Cortex of kidney (tissue), 1 donor: ENCODE measurements at places on chromosomes 4 and X.

DNA sequence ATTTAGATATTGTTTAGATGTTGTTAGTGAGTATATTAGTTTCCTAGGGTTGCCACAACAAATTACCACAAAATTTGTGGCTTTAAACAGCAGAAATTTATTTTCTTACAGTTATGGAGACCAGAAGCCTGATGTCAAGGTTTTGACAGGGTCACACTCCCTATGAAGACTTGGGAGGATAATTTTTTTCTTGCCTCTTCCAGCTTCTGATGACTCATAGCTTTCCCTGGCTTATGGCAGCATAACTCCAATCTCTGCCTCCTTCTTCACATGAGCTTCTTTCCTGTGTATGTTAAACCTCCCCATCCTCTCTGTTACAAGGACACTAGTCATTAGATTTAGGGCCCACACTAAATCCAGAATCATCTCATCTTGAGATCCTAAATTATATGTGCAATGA, 20.9 kb upstream of the RAB40A start:
- DNase-seq = no peak

- no peak for DNase-seq
Observed at GRCh38 chr4:112857461-112857860, 192.0 kb upstream of the ANK2 start.

DNA sequence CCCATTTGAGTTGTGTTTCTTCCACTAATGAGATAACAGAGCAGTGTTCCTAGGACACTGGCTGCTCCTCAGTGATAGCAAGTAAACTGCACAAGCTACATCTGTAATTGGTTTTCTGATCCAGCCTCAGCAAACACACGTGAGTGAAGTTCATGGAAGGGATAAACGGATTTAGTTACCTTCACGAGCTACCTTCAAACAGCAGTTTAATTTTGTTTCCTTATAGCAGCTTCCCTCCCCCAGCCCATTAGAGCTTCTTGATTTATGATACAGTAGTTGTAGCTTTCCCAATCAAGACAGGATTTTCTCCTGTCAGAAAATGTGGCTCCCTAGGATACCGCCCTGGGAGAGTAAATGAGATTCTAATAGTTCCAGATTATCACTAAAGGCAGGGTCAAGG, 634.2 kb upstream of the FAT1 start:
- no peak for DNase-seq

DNA sequence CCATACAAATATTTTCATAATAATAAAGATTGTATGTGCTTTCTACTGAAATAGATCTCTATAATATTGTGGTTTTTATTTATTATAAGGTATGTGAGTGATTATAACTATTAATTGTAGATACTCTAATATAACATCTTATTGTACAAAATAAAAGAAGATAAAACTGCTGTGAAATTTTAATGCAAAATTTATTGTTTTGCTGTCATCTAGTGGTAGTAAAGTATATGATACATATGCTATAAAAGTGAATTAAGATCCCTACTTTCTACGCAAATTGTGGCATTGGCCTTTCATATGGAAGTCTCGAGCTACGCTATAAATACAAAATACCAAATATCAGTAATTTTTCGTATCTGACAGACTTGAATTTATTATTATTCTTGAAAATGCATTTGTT, 19.3 kb downstream of the YIPF7 start:
- no peak for DNase-seq

GRCh38 chr4:89514811-89515210, 207.2 kb upstream of the GPRIN3 start:
- no peak for DNase-seq

DNA sequence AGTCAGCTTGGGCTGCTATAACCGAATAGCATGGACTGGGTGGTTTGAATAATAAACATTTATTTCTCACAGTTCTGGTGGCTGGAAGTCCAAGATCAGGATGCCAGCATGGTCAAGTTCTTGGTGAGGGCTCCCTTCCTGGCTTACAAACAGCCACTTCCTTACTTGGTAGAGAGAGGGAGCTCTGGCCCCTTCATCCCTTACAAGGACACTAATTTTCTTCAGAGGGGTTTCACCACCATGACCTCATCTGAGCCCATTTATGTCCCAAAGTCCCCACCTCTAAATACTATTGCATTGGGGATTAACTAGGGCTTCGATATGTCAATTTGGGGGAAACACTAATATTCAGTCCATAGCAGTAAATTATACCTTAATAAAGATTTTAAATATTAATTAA, 61.8 kb downstream of the CLNK start:
- no peak for DNase-seq

- DNase-seq = no peak
Observed at GRCh38 chr4:101262683-101263082, 84.6 kb downstream of the PPP3CA start.

GRCh38 chrX:71533516-71533850, 579 bp downstream of the OGT start:
- DNase-seq = no peak

DNA sequence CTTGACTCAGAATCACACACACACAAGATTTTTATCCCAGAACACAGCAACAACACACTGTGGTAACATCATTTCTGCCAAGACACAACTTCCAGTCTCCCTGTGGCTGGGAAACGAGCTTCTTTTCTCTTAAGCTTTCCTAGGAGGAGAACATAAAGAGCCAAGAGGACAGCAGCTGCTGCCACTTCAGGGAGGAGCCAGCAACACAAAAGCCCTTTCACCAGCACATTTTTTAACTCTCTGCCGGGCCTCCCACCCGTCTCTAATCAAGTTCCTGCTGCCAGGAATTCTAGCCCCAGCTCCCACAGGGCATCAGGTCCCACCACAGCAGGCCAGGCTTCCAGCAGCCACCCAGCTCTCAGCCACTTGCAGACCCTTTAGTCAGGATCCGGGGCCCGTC, 22.4 kb downstream of the FAT1 start:
- DNase-seq = no peak

DNA sequence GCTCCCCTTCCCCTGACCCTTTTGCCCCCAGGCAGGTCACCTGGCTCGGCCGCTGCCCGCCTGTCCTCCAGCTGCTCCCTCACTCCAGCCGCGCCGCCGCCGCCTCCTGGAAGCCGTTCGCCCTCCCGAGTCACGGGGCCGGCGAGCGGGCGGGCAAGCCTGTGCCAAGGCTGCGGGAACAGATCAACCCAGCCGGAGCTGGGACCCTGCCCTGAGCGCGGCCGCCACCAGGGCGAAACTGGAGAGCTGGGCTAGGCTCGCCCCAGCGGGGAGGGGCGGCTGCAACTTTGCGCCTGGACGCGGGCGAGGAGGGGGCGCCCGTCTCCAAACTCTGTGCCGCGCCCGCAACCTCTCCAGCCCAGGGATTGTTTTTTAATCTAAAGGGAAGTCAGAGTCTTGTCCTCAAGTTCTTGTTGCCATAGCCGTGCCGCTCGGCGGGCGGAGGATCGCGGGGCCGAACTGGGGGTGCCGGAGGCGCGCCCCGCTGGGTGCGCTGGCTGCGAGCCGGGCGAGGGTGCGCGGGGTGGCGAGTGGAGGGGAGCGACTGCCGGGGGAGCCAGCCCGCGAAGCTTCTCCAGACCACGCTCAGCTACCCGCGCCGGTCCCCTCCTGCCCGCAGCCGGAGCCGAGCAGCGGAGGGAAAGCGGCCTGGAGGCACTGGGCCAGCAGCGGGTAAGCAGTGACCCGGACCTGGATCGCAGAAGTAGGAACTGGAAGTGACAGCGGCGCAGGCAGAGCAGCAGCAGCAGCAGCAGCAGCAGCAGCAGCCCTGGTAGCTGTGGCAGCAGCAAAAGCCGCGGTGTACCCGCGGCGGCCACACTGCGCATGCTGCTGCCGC, 13.4 kb downstream of the ARHGEF6 start:
- DNase-seq = no peak

DNA sequence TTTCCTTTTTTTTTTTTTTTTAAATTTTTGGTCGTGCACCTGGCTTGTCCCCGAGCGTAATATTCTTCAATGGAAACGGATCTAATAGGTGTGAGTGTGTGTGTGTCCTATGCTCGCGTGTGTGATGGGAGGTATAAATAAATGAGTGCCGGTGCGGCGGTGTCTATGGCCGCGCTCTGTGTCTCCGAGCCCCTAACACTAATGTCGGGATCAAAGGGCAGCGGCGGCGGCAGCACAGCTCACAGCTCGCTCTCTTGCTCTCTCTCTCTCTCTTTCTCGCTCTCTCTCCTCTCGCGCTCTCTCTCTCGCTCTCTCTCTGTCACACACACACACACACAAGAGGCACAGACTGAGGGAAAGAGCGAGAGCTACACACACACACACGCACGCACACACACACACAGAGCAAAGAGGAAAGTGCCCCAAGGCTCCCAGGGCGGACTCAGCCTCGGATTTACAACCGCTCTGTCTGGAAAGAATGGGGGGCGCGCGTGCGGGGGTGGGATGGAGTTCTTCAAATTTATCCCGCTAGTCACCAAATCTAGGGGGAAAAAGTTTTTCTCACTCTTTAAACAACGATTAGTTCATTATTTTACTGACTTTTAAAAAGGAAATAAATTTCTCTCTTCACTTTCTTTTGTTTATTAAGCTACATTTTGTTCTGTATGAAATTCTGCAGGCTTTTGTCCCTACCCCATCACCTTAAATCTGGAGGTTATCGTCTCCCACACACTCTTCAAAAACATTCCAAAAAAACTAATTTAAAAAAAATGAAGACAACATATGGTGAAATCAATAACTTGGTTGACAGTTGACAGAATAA, at the start of gene ZNF827:
ZNF827 (minus strand) TSS at position 206 of the 823 bp plus-strand sequence. CDS start 416 bp downstream, outside the sequence.
- DNase-seq = no peak

GRCh38 chr4:62940229-62940628, 1469.0 kb downstream of the TECRL start:
- no peak for DNase-seq

GRCh38 chr4:176676901-176677300, 115.8 kb downstream of the VEGFC start:
- DNase-seq = no peak

DNA sequence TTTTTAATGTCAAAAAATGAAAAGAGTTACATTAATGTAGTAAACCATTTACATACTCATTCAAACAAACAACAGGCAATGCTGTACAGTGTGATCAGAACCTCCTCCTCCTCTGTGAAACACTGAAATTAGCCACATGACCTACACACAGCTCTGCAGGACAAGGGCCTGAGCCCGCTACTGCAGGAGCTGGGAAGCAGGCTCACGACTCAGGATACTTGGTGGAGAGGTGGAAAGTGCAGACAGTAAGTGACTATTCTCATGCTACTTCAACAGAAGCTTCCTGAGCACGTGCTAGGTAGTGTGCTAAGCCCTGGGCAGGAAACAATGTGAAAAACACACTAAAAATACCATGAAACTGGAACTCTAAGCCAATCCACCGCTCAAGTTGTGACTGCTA, 56.8 kb downstream of the TAPT1 start:
- no peak for DNase-seq

DNA sequence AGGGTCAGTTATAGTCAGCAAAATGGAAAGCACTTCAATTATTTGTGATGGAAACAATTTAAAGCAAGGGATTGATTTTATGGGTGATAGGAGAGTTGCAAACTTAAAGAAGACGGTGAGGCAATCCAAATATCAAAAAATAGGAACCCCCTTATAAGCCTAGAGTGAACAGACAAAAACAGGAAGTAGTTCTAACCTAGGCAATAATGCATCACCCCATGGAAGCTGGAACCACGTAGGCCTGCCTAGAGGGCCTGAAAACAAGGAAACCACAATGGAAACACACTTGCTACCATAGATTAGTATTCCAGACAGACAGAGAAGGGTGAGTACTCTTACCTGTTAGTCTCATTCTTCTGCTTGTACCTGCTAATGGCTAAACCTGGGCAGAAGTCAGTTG, 13.5 kb upstream of the GK2 start:
- no peak for DNase-seq

GRCh38 chr4:122992057-122992456, 69.7 kb upstream of the NUDT6 start:
- DNase-seq = no peak

DNA sequence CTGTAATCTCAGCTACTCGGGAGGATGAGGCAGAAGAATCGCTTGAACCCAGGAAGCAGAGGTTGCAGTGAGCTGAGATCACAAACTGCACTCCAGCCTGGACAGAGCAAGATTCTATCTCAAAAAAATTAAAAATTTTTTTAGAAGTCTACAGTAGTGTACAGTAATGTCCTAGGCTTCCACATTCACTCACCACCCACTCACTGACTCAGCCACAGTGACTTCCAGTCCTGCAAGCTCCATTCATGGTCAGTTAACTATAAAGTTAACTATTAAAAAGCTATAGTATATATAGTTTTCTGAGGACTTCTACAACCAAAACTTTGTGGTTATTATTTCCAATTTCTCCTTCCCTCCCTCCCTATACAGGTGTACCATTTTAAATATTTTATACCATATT, 34.7 kb upstream of the NEUROG2 start:
- DNase-seq = no peak

DNA sequence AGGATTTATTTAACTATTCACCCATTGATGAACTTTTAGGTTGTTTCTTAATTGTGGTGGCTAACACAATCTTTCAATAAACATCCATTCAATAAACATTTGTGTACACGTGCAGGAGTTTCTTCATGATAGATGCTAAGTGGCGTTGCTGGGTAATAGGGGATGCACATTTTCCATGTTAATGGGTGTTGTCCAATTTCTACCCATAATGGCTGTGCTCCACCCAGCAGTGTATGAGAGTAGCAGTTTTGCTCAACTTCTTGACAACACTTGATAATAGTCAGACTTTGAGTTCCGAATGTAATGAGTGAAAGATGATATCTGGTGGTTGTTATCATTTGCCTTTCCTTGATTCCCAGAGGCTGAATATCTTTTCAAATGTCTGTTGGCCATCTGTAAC, 104.7 kb downstream of the NHSL2 start:
- DNase-seq = no peak

DNA sequence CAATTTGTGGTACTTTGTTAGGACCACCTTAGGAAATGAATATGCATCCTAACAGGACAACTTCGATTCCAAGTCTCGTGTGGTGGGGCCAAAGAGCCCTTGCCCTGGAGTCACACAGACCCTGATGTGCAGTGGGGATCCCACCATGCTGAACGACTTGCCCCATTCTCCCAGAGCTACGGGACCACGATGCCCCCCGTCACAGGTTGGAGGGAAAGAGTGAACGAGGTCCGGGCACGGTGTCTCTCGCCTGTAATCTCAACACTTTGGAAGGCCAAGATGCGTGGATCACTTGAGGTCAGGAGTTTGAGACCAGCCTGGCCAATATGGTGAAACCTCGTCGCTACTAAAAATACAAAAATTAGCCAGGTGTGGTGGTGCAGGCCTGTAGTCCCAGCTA, 14.4 kb upstream of the MSX1 start:
- no peak for DNase-seq
